ENCODE measurements at places on chromosomes 7 and 10.

DNA sequence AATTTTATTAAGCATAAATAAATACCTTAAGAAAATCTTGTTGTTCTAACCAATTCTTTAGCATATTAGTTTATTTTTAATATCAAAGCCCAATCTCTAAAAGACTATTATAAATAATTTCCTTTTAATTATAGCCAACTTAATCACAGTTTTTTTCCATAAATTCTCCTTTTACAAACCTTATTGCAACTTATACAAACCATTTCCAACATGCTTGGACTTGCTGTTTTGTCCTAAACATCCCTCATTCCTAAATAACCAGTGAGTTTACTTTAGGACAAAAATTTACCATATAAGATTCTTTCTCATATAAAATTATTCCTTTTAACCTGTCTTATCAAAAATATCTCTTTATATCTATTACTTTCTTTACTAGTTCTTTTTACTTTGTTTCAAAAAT is 25.2 kb upstream of the LSM8 start:
- no peak for DNase-seq

- no peak for DNase-seq
Measured at GRCh38 chr10:78205457-78206016, 171.9 kb downstream of the RPS24 start.

- no peak for DNase-seq
Measured at GRCh38 chr10:35752469-35753461, 110.7 kb upstream of the FZD8 start.

DNA sequence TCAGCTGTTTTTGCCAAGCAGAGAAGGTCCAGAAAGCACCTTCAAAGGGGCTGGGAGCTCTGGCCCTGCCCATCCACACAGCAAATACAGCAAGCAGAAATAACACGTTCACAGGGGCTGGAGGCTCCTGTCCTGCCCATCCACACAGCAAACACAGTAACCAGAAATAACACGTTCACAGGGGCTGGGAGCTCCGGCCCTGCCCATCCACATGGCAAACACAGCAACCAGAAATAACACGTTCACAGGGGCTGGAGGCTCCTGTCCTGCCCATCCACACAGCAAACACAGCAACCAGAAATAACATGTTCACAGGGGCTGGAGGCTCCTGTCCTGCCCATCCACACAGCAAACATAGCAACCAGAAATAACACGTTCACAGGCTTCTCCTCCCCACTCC is 558.1 kb downstream of the PTPRN2 start:
- DNase-seq = no peak

GRCh38 chr7:125654076-125654475 is 724.5 kb upstream of the POT1 start:
- DNase-seq = no peak

- DNase-seq = no peak
Measured at GRCh38 chr7:72112992-72113391, 299.1 kb downstream of the CALN1 start.

GRCh38 chr7:29968683-29969395 is 20.8 kb downstream of the SCRN1 start:
- DNase-seq = peak; percentile 64

DNA sequence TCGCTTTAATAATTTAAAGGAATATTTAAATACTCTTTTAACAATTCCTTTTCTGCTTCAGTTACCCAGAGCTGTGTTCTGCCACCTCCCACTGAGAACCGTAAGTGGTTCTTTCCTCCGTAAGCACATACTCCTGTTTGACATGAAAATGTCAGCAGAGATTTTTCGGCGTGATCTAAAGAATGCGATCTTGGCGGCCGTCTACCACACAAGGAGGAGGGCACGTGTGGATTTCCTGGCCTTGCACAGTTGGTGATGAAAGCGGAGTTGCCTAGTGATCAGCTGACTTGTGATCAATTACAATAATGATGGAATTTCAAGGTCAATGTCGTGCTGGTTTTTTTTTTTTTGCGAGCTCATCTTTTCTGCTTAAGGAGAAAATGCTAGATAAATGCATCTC is 35.6 kb upstream of the INSIG1 start:
- DNase-seq = no peak

- no peak for DNase-seq
Measured at GRCh38 chr7:50315739-50316671, 11.5 kb downstream of the IKZF1 start.

DNA sequence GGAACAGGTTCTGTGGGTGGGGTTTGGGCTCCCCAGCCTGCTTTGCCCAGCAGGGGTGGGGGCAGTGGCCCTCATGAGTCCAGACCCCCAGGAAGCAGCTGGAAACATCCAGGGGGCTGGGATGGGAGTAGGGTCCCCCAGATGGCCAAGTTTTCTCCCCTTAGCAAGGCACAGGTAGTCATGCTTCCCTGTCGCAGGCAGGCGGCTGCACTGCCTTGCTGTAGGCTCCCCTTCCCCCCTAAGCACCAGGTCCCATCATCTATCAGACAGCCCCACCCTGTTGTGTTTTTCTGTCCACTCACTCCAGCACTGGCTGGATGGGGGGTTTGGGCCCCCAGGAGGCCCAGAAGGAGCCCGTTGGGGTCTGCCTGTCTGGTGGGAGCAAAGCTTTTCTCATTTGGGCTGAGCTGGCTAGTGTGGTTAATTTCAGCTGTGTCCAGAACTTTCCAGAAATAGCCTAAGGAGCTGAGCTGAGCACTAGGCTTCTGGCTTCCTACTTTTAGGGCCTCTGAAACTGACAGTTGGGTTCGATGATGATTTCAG is 7.9 kb downstream of the BRI3 start:
- DNase-seq = no peak

DNA sequence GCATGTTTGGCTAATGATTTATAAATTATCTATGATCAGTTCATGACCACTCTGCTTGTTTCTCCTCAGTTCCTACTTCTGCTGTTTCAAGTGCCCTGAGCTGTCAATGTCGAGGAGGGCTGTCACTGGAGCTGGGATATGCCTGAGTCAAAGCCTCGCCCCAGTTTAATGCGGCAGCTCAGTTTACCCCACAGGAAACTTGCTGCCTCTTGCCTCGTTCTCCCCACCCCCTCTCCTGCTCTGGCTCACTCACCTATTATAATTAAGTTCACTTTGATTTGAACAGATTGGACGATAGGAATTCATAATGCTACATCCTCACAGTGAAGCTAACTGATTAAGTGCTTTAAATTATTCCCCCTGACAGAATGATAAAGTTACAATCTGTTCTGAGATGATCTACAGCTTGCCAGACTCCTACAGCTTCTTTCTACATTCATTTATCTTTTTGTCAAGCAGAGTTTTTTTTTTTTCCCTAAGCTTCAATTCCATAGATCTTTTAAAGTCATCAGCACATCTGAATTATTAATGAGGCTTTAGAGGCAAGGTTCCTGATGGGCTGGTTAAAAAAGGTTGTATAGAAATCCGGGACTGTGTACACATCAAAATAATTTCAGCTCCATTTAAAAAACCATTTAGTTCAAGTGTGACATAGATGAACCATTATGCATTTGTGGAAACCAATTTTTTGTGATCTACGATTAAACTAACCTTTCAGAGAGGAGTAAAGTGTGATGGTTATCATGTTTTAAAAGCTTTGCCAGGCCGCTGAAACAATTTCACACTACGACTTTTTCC is 758.3 kb downstream of the KCNMA1 start:
- no peak for DNase-seq

DNA sequence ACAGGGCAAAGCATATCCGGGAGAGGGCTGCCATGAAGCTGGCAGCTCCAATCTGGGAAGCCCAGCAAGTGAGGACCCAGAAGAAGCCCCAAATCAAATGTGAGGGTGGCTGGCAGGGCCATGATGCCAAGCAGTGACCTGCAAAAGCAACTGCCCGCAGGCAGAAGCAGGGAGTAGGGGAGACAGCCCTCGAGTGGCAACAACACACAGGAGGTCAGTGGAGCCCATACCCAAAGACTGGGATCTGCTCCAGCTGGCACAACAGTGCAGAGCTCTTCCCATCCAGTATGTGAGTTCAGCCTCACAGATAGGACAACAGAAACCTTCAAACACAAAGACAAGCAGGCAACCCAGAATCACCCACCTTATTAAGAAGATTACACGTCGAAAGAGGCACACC is 45.0 kb downstream of the GRID1 start:
- no peak for DNase-seq

DNA sequence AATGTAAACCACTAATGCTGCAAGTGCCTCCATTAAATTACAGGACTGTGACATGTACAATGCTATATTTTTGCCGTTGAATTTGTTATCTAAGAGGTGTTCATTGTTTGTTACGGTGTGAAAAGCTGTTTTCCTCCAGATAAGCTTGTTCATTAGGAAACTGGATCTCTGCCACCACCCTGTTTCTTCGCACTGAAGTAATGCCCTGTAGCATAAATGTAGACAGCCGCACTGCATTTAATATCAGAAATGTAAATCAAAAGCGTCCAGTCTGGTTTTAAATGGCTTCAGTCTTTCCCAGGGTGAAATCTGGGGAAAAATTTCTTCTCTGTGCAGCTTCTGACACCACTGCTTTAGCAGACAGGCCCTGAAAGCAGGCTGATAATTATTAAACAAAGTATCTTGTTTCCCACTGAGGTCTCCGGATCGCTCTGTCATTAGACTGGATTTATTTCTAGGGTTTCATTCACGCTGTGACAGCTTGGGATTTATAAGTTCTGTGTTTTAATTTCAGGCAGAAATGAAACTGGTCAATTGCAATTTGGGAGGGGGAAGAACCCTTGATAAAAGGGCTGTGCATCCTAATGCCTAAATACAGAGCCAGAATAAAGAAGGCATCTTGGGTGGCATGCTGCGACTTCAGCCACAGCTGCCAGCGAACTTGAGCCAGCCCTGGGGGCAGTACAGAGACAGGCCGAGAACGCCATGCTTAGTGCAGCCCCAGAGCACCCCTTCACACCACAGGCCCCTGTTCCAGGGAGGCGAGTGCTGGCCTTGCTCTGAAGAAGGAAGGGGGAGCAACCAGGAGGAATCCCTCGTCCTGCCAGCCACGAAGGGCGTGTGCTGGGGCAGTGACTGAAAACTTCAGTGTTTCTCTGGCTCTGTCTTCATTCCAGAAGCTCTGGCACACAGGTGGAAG is 547.7 kb upstream of the GALNT17 start:
- no peak for DNase-seq

- no peak for DNase-seq
Measured at GRCh38 chr7:68573271-68574005, 1024.8 kb upstream of the AUTS2 start.

DNA sequence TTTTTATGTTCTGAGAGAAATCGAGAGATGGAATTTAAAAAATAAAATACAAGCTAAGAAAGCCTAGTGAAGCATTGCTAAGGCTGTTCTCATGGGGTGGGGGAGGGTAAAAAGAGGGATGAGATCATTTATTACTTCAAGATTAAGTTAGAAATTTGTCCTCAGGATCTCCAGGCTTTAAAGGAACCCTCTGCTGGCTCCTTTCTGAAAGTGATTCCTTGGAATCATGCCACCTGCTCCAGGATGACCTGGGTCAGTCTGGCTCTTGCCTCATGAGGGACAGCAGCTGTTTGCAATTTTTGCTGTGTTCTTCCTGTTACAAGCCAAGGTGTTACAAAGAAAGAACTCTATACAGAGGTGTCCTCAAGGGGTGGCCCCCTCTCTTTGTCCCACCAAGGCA is 69.8 kb downstream of the CDK1 start:
- DNase-seq = no peak

DNA sequence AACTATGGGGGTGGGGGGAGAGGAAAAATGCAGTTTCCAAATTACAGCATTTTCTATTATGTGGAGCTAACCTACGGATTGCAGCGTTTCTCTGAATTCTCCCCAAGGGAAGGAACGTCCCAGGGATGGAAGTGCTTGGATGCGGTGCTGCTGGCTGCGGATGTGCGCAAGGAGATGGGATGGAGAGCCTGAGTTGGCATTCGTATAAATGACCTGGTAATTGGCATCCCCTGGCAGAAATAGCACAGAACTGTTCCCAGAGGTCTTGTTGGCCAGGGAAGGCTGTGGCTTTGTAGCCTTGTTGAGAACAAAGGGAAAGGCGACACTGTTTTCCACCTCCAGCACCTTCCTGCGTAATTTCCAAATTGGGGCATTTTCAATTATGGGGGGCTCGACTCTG is 2.7 kb downstream of the ORAI2 start:
- no peak for DNase-seq

- no peak for DNase-seq
Measured at GRCh38 chr7:148664324-148664723, 34.4 kb upstream of the CUL1 start.

GRCh38 chr10:31424473-31424872 is 105.5 kb downstream of the ZEB1 start:
- DNase-seq = no peak

- DNase-seq = peak; percentile 49
Measured at GRCh38 chr10:104350127-104350635, 3.5 kb upstream of the CFAP58 start.

- no peak for DNase-seq
Measured at GRCh38 chr10:30674796-30675195, 45.2 kb upstream of the LYZL2 start.

GRCh38 chr7:2619116-2619515 is 12.7 kb upstream of the TTYH3 start:
- DNase-seq = no peak

DNA sequence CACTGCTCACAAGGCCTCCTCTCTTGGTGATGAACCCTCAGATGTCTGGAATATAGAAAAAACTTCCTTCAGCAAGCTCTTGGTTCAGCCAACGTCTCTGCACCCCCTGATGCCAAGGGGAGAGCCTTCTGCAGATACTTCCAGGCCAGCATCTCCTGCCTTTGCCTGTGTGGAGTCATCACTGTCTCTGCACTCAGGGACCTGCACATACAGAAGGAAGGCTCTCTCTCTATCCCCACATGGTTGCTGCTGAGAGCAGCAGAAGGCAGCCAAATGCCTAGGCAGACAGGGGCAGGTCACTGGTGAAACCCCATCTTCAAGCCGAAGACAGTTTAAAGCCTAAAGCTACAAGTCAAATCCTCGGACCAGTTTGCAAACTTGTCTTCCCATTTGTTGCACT is 137.6 kb downstream of the WDR11 start:
- DNase-seq = no peak

GRCh38 chr7:98322331-98323270 is 41.1 kb downstream of the BRI3 start:
- DNase-seq = no peak

GRCh38 chr10:80468002-80468401 is 13.9 kb downstream of the TSPAN14 start:
- DNase-seq = no peak

GRCh38 chr7:79084423-79084822 is 369.0 kb downstream of the MAGI2 start:
- DNase-seq = no peak

Data from urothelium cell line (cell line).